ENCODE measurements at places on chromosomes 7 and 10.

GRCh38 chr7:26328498-26329390 is 37.1 kb downstream of the SNX10 start:
- no peak for DNase-seq

DNA sequence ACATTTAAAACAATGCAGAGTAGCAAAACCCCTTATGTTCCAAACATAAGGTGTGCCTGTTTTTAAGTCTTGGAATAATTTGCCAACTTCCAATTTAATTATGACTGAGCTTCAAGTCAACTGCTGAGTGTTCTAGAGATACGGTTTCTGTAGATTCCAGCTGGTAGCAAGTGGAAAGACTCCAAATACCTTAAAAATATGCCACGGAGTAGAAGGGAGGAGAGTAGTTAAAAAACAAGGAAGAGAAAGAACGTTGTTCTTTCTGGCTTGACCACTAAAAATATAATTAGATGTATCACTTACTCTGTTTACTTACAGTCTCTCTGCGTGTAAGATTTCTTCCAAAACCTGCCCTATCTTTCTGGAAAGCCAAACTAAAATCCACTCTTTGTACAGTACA is 24.5 kb upstream of the ABLIM1 start:
- no peak for DNase-seq

GRCh38 chr10:124436191-124436638 is 13.6 kb downstream of the NKX1-2 start:
- peak; percentile 99 for DNase-seq

- peak; percentile 32 for DNase-seq
Measured at GRCh38 chr7:80699045-80699638, 60.7 kb downstream of the CD36 start.

Data from mammary epithelial cell (primary cell).